NCI-H2227 treated with DMSO at 0.1 percent for 48 hours (cell line): ENCODE measurements at places on chromosomes 4 and X.

- no peak for DNase-seq
These were observed 1.7 kb downstream of the SLC9B2 start for GRCh38 chr4:103074744-103075434.

GRCh38 chr4:155854582-155855226 is 11.4 kb downstream of the ASIC5 start:
- DNase-seq, result no peak

DNA sequence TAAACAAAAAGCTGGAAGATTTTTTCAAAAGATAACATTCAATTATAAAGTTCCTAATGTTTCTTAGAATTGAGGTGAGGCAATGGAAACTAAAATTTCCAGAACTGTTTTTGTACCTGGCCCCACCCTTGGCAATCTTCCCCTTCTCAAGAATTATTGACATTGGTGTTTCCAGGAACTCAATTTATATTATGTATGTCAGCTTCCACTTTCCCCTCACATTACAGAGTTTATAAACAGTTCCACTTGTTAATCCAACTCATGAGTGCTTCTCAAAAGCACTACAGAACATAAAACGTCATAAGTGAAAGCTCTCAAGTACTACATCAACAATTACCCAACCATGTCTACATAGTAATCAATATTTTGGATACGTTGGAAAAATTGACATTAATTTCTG is 107.4 kb downstream of the FAM13A start:
- no peak for DNase-seq

- no peak for DNase-seq
These were observed 7.4 kb downstream of the WDR44 start for GRCh38 chrX:118353081-118353850.

DNA sequence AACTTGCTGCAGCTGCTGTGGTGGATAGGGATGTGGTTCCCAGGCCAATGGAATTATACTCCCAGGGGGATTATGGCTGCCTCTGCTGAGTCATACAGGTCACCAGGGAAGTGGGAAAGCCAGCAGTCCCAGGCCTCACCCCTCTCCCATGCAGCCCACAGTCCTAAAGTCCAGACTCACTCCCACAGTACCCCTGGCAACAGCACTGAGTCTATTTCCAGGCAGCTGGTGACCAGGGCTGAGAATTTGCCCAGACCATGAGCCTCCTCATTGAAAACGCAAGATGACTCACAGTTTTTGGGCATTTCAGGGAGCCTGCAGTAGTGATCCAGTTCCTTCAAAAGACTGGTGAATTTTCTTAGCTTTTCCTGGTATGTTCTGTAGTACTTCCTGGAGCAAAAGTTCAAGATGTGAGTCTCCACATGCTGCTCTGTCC is 137.6 kb downstream of the NPNT start:
- DNase-seq, result no peak

- DNase-seq, result no peak
These were observed 819.4 kb downstream of the FAM133A start for GRCh38 chrX:94493405-94493804.

DNA sequence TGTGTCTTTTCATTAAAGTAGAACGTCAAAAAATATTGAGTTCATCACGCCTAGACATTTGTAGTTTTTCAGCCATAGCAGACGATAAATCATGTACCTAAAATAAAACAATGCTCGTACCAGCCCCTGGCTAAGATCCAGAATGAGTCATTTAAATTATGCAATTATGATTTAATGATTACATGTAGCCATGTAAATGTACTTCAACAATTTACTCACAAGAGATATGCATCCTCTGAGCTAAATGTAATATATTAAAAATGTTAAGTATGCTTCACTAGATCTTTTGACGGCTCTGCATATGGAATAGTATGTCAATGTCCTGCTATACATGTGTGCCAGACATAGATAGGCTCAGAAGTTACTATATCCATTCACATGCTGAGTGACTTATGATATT is 1077.8 kb downstream of the ARAP2 start:
- DNase-seq, result no peak

GRCh38 chr4:177225605-177226004 is 84.1 kb upstream of the NEIL3 start:
- no peak for DNase-seq

DNA sequence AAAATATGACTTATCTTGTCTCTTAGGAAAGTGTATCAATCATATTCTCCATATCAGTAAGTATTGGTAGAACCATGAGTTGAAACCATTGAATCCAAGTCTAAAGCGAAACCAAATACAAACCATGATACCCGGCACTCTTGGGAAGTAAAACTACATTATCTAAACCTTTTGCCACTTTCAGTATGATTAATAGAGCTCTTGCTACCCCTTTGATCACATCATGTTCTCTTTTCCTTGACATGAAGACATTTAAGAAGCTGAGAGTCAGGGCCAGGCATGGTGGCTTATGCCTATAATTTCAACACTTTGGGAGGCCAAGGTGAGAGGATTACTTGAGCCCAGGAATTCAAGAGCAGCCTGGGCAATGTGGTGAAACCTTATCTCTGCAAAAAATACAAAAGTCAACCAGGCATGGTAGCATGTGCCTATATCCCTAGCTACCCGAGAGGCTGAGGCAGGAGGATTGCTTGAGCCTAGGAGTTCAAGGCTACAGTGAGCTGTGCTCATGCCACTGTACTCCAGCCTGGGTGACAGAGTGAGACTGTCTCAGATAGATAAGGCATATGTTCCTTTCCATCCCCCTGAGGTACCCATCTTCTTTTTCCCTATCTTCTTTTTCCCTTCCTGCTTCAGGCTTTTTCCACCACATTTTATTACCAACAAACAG is 45.4 kb downstream of the CEP135 start:
- DNase-seq, result no peak

DNA sequence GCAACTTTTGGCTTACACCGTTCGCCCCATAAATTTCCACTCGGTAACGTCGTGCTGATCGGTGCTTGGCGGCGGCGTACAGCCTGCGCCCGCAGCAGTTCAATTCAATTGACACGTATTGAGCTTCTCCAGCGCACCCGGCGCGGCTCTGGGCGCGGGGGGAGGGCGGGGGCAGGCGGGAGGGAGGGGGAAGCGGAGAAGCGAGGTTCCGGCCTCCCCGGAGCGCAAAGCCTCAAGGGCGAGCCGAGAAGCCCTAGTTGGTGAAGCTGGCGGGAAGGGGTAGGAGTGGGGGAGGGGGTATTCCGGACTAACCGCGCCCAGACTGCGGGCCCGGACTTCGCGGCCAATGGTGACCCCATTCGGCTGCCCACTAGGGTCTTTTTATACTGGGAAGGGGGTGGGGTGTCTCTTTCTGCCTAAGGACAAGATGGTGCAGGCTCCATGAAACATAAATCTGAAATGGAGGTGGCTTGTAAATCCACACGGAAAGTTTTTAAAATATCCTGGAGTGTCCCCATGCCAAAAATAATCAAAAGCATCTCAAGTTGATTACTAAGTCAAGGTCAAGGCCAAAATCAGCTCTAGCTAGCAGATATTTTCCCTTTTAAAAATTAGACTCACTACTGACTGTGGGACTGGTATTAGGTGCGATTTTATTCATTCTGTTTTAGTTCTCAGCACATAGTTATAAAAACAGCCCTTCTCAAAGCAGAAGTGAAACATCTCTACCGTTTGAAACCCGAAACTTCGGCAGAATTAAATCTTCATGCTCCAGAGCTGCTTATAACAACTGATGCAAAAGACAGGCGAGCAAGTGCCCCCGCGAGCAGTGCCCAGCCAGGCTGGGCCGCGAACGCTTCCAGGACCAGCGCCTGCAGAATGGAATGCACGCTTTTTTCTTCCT is 1.5 kb upstream of the BCOR start:
- peak; percentile 42 for DNase-seq

- no peak for DNase-seq
These were observed 3.8 kb downstream of the FGF16 start for GRCh38 chrX:77450996-77451395.

GRCh38 chr4:126012691-126013290 is 698.0 kb downstream of the FAT4 start:
- no peak for DNase-seq

- no peak for DNase-seq
These were observed 13.8 kb downstream of the PGRMC1 start for GRCh38 chrX:119249891-119250290.

DNA sequence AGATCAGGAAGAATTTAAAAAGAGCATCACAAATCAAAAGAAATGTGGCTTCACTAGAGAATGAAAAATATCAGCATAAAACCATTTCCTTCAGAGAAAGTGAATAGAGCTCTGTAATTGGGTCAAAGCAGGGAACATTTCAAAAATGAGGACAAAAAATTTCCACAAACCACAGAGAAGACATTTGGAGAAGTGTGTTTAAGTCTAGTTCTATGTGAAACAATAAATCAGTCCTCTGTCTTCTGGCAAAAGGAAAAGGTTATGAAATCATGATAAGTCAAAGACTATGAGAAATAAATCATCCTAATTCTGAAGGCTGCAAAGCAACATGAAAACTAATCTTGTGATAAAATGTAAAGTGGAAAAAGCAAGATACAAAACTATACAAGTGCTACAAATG is 27.9 kb downstream of the SMPX start:
- no peak for DNase-seq

GRCh38 chr4:48985976-48986653 is at the start of gene CWH43:
CWH43 (plus strand) TSS chr4:48986275; CDS start chr4:48986430, 155 bp downstream.
- DNase-seq, result no peak

DNA sequence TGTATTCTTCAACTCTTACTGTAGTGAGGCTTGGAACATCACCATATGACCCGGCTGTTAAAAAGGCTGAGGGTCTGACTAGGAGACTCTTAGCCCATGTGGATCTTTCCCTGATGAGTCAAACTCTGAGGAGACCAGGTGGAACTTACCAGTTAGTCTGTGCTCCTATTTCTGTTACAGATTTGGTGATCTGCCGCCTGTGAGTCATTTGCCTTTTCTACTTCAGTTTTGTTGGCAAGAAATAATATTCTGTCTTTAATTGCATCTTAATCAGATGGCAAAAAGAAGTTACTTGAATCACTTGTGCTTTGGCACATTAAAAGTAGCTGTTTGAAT is 48.4 kb downstream of the MTM1 start:
- no peak for DNase-seq

DNA sequence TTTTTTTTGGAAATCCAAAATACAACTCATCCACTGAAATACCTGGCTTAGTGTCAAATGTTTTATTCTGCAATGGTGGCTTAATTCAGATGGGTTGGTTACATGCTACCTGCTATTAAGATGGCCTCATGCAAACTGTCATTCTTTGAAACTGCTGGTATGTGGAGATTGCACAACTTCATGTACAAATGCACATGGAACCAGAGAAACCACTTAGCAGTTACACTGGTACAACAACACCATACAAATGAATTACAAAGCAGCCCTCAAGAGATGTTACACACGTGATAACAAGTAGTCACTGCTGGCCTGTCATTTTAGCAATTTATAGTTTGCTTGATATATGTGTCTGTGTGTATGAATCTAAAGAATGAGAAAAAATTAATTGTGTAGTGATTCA is 84.6 kb upstream of the STS start:
- no peak for DNase-seq

DNA sequence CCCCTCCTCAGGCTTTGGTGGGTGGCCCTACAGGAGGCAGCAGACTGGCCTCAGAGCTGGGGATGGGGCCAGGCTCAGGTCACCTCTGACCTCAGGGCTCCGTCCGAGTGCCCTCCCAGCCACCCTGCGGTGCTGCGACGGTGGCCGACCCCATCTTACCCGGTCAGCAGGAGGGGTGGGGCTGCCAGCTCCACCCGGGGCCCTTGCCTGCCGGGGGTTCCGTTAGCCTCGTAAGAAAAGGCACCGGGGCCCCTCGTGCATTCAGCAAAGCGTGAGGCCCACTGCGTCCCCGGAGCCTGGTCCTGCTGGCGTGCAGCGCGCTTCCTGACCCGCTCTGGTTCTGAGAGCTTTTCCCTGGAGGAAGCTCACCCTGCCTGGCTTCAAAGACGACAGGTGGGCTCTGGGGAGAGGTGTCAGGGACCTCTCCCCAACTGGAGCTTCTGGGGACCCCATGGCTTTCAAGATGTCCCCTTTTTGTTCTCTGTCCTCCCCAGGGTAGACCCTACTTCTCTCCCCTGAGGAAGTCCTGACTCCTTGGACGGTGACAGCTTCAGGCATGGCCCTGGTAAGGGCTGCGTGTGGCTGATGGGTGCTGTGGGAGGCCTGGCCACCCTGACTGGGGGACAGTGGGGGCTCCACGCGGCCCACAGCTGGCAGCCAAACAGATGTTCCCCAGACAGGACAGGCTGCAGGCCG is 15.9 kb downstream of the FGFRL1 start:
- no peak for DNase-seq

DNA sequence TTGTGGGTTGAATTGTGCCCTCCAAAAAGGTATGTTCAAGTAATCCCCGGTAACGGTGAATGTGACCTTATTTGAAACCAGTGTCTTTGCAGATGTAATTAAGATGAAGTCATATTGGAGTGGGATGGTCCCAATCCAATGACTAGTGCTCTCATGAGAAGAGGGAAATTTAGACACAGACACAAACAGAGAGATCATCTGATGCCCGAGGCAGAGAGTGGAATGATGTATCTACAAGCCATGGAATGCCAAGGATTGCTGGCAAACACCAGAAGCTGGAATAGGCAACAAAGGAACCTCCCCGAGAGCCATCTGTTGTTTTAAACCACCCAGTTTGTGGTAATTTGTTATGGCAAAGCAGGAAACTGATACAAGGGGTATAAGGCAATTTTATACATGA is 35.1 kb downstream of the RPS6KA3 start:
- no peak for DNase-seq

GRCh38 chr4:29708473-29708872 is 1011.7 kb upstream of the PCDH7 start:
- no peak for DNase-seq

GRCh38 chr4:178665916-178666315 is 1223.7 kb upstream of the AGA start:
- no peak for DNase-seq

GRCh38 chrX:24658421-24658820 is 11.3 kb upstream of the PCYT1B start:
- no peak for DNase-seq

- no peak for DNase-seq
These were observed 80.4 kb upstream of the BCOR start for GRCh38 chrX:40177942-40178715.

GRCh38 chrX:92260102-92260501 is 480.9 kb downstream of the PCDH11X start:
- no peak for DNase-seq

GRCh38 chr4:48472794-48473193 is 10.3 kb upstream of the SLC10A4 start:
- no peak for DNase-seq

- no peak for DNase-seq
These were observed 106.3 kb downstream of the RPA4 start for GRCh38 chrX:96989830-96990571.

DNA sequence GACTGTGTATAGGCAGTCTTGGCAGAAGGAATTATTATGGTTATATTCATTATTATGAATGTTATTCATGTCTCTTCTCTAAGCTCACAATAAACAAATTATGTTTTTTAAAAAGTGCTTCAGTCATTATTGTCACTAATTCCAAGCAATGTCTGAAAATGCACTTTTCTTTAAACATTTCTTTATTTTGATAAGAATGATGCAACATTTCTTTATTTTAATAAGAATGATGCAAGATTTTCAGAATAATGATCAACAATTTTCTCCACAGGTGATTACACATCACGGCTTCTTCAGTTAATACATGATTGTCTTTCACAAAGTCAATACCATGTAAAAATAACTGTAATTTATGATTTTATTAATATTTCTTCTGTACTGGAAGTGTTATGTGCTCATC is 22.7 kb downstream of the MAGEA4 start:
- no peak for DNase-seq
